Mesendoderm (in vitro differentiated cells): ENCODE measurements at places on chromosomes 4 and X.

- no peak for DNase-seq
These were observed 84.9 kb upstream of the TBL1X start for GRCh38 chrX:9379697-9380551.

GRCh38 chrX:32877592-32877991 is 333.8 kb downstream of the DMD start:
- DNase-seq = peak; percentile 63

- peak; percentile 19 for DNase-seq
These were observed 680.7 kb upstream of the SPANXN1 start for GRCh38 chrX:144566592-144566991.

GRCh38 chrX:155028877-155029291 is 2.2 kb downstream of the FUNDC2 start:
- DNase-seq = peak; percentile 17

GRCh38 chr4:40649321-40649720 is 19.7 kb upstream of the RBM47 start:
- no peak for DNase-seq

- peak; percentile 2 for DNase-seq
These were observed 272.8 kb upstream of the PUDP start for GRCh38 chrX:7420717-7421116.

DNA sequence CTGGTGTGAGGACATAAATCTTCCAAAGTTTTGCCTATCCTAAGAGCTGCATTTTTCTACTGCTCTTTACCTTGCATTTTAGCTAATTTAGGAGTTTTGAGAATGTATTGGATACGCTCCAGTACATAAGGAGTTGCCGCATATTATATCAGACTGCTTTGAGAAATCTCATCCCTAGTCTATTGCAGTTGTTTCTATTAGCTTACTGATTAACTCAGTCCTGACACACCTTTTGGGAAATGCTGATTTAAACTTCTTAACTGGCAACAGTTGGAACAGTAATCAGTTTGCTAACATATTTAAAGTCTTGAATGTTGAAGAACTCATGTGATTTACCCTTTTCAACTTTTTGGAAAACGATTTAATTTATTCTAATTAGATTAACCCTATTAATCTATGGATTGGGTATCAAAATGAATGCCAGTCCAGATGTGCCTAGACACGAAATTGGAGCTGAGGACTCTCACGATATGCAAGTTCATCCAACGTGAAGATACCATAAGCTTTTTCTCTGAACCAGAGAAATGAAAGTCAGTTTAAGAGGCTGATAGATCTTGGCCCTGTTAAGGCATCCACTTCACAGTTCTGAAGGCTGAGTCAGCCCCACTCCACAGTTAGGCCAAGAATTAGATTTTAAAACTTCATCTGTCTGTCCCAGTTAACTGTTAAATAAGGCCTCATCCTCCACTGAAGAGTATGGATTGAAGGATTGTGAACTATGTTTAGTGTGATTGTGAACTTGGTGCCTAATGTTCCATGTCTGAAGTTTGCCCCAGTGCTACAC is 90.0 kb downstream of the MAOA start:
- no peak for DNase-seq

GRCh38 chr4:45453258-45453853 is 670.5 kb downstream of the GABRG1 start:
- DNase-seq = peak; percentile 76
